ENCODE measurements at places on chromosomes 2 and 18.

- no peak for DNase-seq
Observed at GRCh38 chr2:112174383-112174782, 36.2 kb downstream of the FBLN7 start.

DNA sequence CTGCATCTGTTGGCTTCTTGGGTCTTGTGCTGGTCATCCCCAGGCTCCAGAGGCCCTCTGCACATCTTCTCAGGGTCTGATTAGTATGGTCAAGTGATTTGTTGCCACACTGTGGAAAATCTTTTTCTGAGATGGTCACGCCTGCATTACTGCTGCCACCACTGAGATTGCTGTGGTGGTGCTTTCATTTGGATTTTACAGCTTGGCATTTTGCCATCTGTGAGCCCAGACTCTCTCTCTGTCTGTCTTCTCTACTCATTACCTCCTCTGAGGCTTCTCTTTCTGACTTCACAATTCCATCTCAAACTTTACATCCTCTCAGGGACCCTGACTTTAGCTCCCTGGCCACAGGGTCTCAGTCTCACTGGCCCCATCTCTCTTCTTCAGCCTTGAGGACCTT lies 154.6 kb downstream of the LRRTM1 start:
- no peak for DNase-seq

DNA sequence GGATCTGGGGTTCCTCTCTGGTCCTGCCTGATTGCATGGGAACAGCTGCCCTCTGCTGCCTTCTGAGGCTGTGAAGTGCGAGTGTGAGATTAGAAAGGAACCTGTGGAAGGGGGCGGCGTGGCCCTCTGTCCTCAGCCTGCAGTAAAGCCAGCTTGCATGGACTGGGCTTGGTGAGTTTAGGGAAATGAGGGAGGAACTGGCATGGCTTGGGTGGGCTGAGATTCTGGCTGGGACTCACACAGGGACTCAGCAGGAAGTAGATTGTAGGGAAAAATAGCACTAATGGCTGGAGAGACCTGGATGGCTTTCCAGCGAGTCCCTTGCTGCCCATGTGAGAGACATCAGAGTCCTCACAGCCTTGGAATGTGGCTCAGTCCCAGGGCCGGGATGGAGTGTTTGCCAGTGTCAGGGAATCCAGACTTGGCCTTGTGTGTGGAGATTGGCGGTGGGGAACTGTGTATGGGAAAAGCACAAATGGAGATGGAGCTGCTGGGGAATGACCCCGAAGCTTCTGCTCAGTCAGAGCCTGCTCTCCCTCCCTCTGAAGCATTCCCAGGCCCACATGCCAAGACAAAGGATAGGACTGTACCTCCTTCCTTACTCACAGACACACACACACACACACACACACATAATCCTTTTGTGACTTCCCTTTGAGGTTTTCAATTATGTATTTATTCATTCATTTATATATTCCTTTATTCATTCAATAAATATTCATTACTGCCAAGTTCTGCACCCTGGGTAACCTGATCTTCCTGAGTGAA lies 115.4 kb downstream of the ACAA2 start:
- no peak for DNase-seq

- DNase-seq = no peak
Observed at GRCh38 chr2:57828221-57828620, 218.4 kb upstream of the VRK2 start.

DNA sequence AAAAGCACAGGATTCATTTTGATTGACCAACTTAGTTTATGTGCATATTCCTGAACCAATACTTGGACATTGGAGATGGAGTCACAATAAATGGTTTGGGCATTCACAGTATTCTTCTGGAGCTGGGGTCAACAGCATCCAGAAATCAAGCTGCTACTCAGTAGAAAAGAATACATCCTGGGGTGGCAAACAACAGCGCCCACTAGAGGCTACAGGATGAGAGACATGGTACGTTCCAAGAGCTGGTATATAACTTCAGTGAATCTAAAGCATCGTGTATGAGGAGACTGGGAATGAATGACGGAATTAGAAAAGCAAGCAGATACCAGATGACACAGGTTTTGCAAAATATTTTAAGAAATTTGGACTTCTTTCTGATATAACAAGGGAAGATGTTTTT lies 142.9 kb upstream of the FIGN start:
- DNase-seq = no peak

GRCh38 chr18:10591896-10592295 lies 66.1 kb downstream of the NAPG start:
- DNase-seq = no peak

Measured in activated CD8-positive, alpha-beta memory T cell treated with anti-CD3 and anti-CD28 coated beads for 1 hour (primary cell).